ENCODE measurements at places on chromosomes 16 and 17.
A peak's percentile ranks its signal among the peaks of the same experiment; 100 is the strongest.

DNA sequence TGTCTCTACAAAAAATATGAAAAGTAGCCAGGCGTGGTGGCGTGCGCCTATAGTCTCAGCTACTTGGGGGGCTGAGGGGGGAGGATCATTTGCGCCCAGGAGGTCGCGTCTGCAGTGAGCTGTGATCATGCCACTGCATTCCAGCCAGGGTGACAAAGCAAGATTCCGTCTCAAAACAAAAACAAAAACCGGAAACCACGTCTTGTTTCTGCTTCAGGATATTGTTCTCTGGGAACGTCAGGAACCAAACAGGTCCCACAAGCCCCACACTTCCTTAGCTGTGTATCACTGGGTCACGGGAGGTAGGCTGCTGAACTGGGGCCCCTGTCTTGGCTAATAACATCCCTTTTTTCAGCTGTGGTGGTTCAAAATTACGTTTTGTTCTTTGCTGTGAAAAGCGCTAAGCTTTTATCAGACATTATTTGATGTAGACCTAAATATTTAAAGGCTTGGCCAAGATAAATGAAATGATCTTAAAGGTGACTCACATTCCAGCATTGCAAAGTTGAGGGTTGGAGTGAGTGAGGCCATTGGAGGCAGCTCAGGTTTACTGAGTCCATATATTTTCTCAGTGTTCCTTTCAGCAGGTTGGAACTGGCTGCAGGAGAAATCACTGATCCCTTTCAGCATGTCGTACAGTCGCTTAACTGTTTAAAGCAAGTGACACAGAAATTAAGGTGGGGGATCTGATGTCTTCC lies 16.4 kb upstream of the SEC14L1 start:
- DNase-seq: peak; percentile 97

GRCh38 chr16:23584186-23585076 lies 11.7 kb downstream of the NDUFAB1 start:
- no peak for DNase-seq

DNA sequence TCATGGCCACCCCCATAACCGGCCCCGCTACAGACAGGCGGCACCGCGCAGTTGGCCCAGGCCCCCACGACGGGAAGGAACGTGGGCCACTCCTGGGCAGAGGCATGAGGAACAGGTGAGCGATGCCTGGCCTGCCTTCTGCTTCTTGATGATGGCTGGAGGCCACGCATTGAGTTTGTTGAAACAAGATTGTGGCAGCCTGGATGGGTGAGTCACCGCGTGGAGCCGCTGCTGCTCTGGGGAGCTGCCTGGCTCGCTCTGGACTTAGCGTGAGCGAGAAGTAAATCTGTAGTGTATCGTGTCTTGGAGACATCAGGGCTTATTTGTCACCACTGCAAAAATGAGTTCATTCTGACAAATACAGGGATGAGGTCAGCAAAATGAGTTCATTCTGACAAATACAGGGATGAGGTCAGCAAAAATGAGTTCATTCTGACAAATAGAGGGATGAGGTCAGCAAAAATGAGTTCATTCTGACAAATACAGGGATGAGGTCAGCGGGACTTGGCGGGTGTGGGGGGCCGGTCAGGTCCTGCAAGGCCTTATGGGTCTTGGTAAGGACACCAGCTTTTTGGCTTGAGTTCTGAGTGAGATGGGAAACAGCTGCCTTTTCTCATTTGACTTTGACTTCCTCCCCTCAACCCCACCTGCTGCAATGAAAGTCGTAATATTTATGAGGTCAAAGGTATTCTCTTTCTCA lies 93.0 kb downstream of the SEC14L1 start:
- DNase-seq: peak; percentile 89

DNA sequence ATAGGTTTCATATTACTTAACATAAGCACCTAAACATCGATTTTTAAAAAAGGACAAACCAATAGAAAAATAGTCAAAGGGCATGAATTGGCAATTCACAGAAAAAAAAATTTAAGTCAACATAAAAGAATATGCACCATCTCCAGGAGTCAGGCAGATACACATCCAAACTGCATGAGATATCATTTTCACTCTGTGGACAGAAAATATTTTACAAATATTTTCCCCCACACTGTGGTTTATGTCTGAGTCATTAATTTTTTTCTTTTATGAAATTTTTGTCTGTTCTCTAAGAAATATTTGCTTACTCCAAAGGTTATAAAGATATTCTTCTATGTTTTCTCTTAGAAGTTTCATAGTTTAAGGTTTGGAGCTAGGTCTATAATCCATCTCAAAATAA lies 74.4 kb upstream of the DNAH17 start:
- no peak for DNase-seq

DNA sequence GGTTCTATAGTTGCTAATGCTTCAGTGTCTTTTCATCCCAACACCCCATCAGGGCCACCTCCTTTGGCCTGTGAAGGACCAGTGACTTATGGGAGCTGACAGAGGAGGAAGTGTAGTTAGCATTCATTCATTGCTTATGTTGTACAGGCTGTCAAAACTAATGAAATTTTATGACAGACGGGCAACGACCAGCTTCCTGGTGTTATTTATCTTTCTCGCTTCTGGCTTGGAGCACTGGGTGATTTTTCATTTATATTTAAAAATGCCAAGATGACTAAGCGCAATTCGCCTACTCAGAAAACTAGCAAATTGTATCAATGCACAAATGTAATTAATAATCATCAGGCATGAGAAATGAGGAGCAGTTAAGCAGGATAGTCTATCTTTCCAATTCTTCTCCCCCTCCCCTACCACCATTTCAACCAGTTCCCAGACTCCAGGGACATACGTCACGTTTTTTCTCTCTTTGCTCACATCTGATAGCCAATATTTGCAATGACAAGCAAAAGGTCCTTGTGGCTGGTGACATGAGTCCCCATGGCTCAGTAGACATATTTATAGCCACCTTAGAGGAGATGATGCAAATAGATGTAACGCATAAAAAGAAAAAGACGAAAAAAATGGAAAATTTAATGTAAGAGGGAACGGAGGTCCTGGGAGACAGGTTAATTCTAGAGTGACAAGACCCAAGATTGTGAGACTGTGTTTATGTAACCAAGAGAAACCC lies 11.2 kb downstream of the CDRT15 start:
- DNase-seq: no peak

DNA sequence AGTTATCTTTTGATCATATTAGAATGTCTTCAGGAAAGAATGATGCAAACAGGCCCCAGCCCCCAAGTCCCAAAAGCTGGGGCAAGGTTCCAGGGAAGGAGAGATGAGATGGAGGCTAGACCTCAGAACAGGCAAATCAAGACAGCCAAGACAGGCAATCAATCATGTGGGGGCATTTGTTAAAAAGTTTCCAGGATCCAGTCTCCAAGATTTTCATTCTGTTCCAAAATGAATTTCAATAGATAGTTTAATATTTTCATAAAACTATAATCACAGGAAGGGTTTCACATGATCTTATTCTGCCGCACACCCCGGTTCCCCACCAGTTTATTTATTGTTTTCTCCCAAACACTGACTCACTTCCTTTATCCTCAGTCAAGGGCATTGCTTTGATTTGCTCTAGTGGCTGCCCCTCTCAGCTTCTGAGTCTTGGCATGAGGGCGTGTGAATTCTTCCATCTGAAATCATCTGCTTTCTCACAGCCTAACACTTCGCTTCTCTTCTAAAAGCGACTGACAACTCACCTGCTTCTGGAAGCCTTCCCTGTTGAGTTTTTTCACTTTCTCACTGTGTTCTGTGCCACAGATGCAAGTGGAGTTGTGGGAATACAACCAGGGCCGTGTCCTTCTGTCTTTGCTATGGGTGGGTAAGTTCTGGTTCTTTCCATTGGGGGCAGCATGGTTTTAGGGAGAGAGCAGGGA lies 12.2 kb upstream of the TERF2 start:
- peak; percentile 85 for DNase-seq

DNA sequence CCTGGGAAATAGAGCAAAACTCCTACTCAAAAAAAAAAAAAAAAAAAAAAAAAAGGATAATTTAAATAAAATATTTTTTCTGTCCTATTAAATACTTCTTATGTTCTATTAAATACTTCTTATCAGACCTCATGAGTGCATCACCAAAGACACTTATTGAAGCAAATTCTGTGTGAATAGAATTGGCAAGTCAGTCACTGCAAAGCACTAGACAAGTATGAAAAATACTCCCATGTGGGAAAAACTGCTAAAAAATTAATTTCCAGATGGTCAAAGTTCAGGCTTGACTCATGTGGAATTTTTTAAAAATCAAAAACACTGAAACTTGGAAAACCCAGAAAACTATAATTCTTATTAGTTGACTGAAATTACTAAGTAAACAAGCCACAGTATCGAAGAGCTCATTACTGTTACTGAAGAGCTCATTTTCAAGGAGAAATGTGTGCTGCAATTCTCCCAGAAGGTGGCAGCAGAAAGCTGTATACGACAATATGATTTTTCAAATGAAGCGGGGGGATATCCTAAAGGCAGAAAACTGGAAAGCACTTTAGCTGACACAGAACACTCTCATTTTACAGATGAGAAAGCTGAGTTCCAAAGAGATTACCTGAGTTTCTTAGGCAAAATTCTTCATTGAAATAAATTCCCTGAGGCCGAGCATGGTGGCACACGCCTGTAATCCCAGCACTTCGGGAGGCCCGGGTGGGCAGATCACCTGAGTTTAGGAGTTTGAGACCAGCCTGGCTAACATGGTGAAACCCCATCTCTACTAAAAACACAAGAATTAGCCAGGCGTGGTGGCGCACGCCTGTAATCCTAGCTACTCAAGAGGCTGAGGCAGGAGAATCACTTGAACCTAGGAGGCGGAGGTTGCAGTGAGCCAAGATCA lies 15.9 kb upstream of the FBXO47 start:
- DNase-seq: peak; percentile 72

DNA sequence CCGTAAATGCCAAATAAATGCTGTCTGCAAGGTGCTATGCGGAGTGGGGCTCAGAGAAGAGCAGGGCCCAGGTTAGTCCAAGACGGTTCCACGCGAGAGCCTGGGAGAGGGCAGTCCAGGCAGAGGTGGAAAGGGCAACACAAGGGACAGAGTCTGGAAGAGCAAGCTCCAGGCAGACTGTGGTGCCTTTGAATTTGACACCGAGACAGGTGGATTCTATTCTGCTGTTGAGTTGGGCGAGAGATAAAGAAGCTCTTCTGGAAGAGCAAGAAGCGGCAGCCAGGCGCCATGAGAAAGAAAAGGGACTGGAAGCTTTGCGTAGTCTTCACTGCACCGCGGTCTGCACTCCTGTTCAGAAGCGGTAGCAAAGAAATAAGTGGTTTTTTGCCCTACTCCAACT lies 55.6 kb downstream of the CYTH1 start:
- DNase-seq: no peak

DNA sequence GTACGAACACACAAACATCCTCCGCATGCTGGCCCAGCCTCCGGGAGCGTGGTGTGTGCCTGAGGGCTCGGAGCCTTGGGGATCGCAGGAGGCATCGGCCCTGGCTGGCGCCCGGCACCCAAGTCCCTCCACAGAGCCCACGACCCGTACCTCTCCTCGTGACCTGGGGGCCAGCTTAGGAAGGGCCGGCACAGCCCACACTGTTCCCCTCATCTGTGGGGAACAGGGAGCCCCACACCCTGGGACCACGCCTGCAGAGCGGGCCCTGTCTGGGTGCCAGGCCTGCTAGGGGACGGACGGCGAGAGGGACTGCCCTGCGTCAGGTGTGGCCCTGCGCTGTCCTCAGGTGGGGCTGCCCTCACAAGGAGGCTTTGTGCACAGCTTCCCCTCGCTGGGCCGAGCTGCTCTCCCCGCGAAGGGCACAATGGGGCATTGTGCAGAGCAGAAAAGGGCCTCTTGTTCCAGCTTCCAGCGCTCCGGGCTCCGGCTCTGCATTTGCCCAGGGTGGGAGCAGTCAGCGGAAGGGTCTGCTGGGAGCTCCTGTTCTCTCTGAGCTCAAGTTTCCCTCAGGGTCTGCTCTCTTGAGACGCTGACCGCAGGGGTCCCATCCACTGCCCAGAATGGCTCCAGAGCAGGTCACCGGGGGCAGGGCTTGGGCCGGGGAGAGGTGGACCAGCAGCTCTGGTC lies 1.7 kb upstream of the LMF1 start:
- no peak for DNase-seq

DNA sequence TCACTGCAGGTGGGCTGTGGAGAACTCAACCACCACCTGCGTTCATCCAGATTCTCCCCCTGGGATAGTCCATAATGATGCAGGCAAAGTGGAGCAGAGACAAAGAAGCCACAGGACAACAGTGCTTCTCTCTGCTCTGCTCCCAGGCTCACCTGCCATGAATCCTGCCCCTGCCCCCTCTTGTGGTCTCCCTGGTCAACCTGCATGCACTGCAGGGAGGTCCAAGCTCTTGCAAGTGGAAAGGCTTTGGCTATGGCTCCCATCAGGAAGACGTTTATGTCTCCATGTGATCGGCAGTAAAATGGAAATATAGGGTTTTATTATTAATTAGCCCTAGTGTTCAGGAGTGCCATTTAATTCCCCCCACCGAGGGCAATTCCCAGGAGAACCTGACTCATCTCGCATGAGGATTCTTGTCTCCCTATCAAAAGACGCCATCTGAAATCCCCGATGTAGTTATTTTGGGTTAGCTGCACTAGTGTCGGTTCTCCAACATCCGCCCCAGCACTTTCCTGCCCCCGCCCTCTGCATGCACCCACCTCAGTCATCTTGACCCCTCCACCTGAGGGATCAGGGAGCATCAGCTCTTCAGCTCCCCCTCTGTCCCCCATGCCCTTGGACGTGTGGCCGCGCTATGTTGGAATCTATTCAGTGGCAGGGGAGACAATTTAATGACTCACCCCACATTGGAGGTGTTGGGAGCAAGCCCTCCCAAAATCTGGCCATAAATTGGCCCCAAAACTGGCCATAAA lies 91.8 kb downstream of the KCNJ12 start:
- no peak for DNase-seq

- DNase-seq: no peak
Measured at GRCh38 chr17:34169496-34169895, 85.6 kb upstream of the CCL2 start.

GRCh38 chr16:11361701-11362451 lies 16.6 kb downstream of the RMI2 start:
- DNase-seq: peak; percentile 68

DNA sequence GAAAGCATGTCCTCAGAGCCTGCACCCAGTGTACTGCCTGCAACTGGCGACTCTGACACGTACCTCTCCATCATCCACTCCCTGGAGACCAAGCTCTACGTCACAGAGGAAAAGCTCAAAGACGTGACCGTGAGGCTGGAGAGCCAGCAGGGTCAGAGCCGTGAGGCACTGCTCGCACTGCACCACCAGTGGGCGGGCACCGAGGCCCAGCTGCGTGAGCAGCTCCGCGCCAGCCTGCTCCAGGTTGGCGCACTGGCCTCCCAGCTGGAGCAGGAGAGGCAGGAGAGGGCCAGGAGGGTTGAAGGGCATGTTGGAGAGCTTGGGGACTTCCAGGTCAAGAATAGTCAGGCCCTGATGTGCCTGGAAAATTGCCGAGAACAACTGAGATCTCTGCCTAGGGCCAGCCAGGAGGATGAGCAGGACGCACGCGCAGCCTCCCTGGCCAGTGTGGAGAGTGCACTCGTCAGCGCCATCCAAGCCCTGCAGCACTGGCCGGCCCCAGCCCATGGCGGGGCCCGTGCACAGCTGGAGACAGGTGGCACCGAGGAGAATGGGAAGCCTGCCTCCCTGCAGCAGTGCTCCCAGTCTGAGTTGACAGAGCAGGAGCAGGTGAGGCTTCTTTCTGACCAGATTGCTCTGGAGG lies 40.3 kb downstream of the PLD6 start:
- DNase-seq: no peak

GRCh38 chr17:4877089-4877488 lies 22.2 kb upstream of the C17orf107 start:
- no peak for DNase-seq
